CD4-positive, alpha-beta T cell treated with Interferon gamma for 1 hour (primary cell): ENCODE measurements at places on chromosomes 6 and 20.

DNA sequence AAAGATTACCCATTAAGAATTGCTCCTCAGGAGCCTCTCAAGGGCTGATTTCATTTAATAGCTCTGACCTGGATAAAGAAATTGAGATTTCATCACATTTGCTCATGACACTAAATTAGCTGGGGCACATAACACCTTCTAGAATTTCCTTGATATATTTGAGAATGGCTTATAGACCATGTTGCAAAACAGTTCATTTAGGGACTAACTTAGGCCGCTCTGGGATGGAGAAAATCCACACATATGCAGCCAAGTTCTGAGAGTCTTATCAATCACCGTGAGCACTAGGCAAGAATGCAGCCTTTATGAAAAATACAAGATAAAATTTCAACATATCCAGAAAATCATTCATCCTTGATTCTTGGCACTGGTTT lies 91.0 kb upstream of the MCHR2 start:
- no peak for DNase-seq

- no peak for DNase-seq
Measured at GRCh38 chr20:10012464-10012863, 22.3 kb upstream of the ANKEF1 start.

- no peak for DNase-seq
Measured at GRCh38 chr6:118548136-118548535, at the start of gene PLN. PLN (plus strand) TSS chr6:118548296; CDS start chr6:118558922, 10,626 bp downstream.

DNA sequence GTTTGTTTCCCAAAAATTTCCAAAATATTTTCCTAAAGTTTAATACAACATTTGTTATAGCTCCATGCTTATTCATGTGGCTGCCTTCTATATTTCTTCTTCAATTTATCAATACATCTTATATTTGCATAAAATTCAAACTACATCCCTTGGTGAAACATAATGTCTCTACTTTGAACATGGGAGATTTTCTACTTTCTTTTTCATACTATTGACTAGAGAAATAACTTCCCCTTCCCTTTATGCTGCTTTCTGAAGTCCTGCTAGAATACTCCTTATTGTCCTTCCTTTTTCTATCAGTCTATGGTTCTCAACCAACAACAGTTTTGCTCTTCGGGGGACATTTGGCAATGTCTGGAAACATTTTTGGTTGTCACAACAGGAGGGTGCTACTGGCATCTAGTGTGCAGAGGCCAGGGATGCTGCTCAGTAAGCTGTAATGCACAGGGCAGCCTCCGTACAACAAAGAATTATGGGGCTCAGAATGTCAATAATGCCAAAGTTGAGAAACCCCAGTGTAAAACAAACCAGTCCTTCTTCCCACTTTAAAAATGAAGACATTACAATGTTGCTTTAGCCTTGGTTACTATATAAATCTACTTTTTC lies 29.9 kb downstream of the MKKS start:
- no peak for DNase-seq

DNA sequence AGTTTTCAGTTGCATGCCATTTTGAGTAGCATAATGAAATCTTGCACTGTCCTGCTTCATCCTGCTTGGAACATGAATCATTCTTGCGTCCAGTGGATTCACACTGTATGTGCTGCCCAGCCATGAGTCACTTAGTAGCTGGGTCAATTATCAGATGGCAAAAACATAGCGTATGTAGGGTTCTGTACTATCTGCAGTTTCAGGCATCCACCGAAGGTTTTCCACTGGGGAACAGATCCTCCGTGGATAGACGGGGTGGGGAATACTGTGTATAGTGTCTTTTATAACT lies 61.4 kb downstream of the IL22RA2 start:
- DNase-seq = no peak

DNA sequence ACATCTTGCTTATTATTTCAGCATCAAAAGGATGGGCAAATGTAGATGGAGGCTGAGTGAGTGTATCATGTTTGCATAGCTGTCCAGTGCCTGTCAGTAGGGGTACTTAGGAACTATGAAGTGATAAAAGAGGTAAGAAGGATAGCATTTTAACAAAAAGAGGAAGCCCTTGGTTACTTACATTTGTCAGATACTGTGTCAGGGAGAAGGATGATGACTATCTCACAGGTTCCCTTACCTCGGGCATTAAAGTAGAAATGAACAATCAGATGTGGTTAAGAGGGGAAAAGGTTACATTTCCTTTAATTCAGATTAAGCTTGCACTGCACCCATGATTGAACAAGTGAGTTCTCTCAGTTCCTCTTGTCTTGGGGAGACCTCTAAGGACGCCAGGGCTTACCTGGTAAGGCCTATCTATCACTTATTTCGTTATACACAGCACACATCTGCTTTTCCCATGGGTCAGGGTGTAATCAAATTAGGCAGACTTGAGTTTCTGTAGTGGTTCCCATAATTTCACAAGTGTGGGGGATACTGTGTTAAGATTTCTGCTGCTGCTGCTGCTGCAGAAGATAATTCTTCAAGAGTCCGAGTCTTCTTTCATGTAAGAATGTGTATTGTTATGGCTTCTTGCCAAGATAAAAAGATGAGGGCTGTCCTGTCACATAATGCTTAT lies 4.5 kb downstream of the FOXO3 start:
- peak; percentile 44 for DNase-seq

GRCh38 chr6:135129136-135129856 lies 51.8 kb upstream of the MYB start:
- DNase-seq = peak; percentile 4

- no peak for DNase-seq
Measured at GRCh38 chr6:157298216-157298724, 25.0 kb downstream of the TMEM242 start.

DNA sequence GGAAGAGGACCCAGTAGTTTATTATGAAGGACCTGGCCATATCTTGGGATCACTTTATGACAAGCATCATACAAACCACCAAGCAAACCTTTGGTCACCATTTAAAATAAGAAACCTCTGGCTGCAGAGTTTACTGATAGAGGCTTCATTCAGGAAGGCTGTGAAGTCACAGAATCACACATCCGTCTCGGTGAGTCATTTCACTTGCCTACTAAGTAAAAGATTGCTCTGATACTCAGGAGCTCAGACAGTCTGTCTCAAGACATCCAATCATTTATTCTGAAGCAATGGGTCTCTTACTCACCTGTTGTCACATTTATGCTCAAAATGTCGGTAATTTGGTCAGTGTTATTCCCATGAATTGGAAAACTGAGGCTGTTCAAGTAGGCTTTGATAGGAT lies 33.7 kb downstream of the ADGRF5 start:
- no peak for DNase-seq

- DNase-seq = no peak
Measured at GRCh38 chr20:36052117-36052513, 83.7 kb downstream of the CNBD2 start.

DNA sequence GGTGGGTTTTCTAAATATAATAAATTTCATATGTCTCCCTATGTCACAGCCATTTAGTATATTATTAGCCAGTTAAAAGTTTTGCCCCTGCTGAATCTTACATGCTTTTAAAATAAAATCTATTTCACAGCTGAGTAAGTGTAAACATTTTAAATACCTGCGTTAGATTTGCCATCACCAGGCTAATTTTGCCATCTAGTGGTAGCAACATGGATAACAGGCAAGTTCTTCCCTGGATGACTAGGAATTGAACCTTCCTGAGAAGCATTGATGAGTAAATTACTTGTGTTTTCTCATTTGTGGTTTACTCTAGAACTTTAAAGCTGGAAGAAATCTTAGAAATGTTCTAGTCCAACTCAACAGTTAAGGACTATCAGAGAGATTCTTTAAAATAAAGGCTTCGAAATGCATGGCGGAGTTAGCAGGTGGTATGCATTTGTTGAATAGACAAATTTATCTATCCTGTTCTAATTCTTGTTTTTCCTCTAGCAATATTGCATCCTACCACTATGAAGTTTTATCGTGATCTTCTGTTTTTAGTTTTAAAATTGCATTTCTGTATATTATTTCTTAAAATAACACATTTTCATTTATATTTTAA lies 2.6 kb downstream of the PRSS35 start:
- no peak for DNase-seq

DNA sequence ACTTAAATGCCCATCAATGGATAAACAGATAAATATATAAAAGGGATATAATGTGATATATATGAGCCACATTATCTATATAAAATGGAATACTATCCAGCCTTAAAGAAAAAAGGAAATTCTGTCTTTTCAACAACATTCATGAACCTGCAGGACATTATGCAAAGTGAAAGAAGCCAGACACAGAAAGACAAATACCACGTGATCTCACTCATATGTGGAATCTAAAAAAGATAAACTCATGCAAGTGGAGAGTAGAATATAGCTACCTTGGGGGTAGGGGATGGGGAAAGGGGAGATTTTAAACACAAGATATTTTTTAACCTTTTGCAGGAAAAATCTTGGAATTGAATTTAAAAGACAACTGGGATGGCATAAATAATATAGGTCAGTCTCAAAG lies 1.5 kb upstream of the OR2J1 start:
- DNase-seq = no peak

GRCh38 chr6:144921206-144921975 lies 636.3 kb downstream of the UTRN start:
- DNase-seq = no peak

GRCh38 chr20:58374027-58374850 lies 14.8 kb upstream of the VAPB start:
- DNase-seq = no peak

DNA sequence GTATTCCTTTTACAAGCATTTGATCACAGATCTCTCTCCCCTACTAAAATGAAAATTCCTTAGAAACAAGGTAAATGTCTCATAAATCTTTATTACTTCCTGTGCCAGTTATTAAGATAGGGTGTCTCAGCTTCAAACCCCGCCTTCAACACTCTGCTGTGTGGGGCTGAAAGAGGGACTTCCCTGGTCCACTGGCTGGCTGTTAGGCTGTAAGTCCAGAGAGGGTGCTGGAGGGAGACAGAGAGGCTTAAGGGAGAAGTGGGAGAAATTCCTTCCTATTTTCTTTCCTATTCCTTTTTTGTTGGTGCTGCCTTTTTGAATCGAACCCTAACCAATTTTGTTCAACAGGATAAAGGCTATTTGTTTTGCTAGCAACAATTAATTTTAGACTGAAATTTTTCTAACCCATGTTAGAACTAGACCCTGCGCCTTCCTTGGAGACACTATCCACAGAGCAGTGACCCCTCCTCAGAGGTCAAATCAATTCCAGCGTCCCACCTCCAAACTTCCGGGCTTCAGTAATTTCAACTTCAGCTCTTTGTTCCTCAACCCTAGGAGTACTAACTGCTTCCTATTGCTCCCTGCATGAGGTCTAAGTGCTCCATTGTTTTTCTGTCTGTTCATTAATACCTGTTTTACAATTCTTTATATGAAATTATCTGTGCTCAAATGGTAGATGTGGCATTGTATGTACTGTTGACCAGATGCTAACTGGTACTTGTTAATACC lies 207.5 kb upstream of the OPRM1 start:
- no peak for DNase-seq

DNA sequence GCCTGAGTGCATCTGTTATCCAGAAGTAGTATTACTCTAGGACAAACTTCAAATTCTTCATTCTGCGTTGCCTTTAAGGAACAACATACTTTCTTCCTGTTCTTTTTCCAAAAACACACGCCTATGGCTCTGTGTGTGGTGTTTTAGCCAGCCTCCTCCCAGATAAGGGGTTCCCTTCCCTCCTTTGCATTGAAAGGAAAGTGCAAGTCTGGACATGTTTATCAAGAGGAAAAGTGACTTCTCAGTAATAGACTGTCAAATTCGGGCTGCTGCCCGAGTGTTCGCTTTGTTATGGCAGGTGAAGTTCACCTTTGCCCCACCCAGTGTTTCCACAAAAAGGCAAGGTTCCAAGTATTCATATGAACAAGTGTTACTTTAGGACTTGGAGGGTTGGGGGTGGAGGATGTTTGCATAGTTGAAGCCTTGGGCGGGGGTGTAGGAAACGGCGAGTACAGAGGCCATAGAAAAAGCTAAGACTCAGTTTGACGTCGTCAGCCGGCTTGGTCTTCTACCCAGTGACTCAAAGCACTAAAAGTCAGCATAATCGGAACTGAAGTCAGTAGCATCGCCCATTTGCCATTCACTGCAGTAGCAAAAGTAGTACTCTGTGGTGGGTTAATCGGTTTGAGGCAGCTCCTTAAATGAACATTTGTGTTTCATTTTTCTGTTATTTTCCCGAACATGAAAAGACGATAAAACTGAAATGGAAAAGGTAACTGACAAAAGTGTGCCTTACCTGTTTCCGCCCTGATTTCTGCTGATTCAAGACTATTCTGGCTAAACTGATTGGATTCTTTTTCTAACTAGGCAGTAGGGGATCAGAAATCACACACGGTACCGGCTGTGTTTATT lies 12.5 kb downstream of the PRDM1 start:
- DNase-seq = peak; percentile 71

DNA sequence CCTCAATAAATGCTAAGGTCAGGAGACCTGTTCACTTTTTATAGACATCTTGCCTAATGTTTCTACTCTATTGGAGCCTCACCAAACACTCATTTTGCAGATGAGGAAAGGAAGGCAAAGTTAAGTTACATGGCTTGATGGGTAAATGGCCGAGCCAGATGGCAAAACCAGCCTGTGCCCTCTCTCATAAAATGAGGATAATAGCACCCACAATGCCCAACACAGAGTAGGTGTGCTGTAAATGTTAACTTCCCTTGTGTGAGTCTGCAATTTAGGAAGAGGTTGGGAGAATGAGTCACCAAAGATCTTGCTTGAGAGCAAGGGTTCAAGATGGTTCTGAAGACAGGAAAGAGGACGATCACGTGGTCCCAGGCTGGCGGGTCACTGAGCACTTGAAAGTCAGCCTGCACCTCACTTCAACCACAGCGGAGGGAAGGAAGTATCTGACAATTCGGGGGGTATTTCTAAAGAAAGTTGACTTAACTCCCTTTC lies 3.3 kb downstream of the KCNK5 start:
- peak; percentile 38 for DNase-seq

- no peak for DNase-seq
Measured at GRCh38 chr6:136549300-136550044, 750 bp downstream of the MAP7 start.

DNA sequence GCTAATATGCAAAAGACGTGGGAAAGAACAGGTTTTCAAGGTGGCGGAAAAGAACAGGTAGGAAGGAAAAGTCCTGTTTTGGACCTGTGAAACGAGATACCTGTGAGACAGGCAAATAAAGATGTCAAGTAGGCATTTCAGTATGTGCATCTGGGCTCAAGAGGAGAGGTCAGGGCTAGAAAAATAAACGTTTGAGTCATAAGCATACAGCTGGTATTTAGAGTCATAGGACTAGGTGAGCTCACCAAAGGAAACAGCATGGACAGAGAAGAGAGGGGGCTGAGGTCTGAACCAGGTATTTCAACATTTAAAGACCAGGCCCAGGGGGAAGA lies 14.9 kb downstream of the MTFR2 start:
- DNase-seq = no peak

- DNase-seq = no peak
Measured at GRCh38 chr6:127912914-127913313, 12.1 kb upstream of the THEMIS start.

- DNase-seq = no peak
Measured at GRCh38 chr6:50708664-50709365, 4.5 kb upstream of the TFAP2D start.

GRCh38 chr6:161166677-161167076 lies 107.2 kb downstream of the AGPAT4 start:
- no peak for DNase-seq
